ENCODE measurements at places on chromosomes 3 and 15. TPM values are rescaled to one million over a fixed set of nuclear protein-coding genes. Genes with fewer than 3 reads are reported as not detected.

The FBXO40 gene
- total RNA-seq = not detected

The ECE2 gene
- total RNA-seq = not detected

The LXN gene
- total RNA-seq = 157 TPM

The CHRNB4 gene
- total RNA-seq = not detected

The CAMP gene
- not detected for total RNA-seq

The TIPIN gene
- total RNA-seq = 14.2 TPM

The GPR149 gene
- not detected for total RNA-seq

The RTP3 gene
- total RNA-seq = not detected

The CHRM5 gene
- under 0.01 TPM for total RNA-seq

The FEZF2 gene
- not detected for total RNA-seq

The CCDC9B gene
- 109 TPM for total RNA-seq

The PHLDB2 gene
- total RNA-seq = 98.7 TPM

The MITF gene
- 5.4 TPM for total RNA-seq

The LARP6 gene
- 49.7 TPM for total RNA-seq

The GCNT3 gene
- not detected for total RNA-seq

The ACAN gene
- total RNA-seq = 21.0 TPM

The IL20RB gene
- total RNA-seq = 0.31 TPM
